Activated CD8-positive, alpha-beta memory T cell treated with anti-CD3 and anti-CD28 coated beads for 4 hours (primary cell): ENCODE measurements at places on chromosomes 2 and 18.
A peak's percentile ranks its signal among the peaks of the same experiment; 100 is the strongest.

GRCh38 chr18:48413342-48413741, 4.2 kb upstream of the ZBTB7C start:
- DNase-seq, result no peak

GRCh38 chr2:16773080-16773713, 107.6 kb upstream of the CYRIA start:
- DNase-seq, result no peak

DNA sequence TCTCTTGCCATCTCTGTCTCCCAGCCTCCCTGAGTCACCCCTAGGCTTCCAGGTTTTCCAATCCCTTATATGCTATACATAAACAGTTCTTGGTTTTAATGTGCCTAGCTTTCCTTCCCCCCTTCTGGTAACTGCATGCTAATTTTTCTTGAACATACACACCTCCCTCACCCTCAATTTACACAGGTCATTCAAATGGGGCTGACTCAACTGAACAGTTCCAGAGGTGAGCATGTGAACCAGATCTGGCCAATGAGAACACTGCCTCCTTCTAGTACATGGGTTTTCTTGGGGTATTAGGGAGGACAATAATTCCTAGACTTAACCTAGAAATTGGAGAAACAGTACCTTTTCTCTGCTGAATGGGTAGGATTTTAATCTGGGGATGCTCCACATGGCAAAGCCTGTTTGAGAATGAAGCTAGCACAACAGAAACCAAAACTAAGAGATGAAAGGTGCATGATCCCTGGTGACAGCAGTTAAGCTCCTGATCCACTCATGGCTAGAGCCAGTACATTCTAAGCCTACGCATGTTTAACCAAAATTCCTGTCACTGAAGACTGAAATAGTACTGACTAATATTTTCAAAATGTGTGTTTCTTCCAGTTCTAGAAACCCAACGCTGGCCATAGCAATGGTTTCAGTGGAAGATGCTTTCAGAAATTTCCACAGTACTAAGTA, 11.8 kb downstream of the SLC25A12 start:
- DNase-seq, result no peak

DNA sequence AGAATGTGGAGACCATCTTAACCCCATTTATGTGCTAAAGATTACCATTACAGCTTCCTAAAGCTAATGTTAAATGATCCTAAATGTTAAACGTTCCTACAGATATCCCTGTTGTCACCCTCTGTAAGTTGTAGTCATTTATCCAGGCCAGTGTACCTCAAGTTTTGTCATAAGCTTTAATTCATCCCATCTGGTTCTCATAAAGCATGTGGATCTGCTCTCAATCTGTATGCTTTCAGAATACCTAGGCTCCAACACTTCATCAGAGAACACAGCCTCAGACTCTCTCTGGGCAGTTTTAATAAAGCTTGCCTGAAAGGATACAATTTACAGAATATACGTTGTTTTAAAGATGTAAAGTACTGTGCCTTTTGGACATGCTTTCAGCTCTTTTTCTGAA, 4.2 kb upstream of the CCDC178 start:
- DNase-seq, result no peak

GRCh38 chr2:118363604-118364003, 275.3 kb downstream of the INSIG2 start:
- no peak for DNase-seq

DNA sequence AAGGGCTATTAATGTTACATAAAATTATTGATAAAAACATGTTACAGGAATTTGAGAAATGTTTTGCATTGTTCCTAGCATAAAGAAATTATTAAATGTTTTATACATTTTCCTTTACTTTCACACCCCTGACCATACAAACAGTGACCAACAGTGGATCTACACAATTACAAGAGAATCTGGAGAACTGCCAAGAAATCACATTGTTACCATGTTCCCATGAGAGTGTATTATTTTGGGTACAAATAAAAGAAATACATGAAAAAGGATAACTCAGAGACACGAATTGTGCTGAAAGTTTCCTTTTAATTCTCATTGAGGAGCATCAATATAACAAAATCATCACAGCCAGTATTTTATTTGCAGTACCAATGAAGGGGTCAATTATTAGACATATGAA, 150.1 kb downstream of the WDPCP start:
- DNase-seq, result no peak

DNA sequence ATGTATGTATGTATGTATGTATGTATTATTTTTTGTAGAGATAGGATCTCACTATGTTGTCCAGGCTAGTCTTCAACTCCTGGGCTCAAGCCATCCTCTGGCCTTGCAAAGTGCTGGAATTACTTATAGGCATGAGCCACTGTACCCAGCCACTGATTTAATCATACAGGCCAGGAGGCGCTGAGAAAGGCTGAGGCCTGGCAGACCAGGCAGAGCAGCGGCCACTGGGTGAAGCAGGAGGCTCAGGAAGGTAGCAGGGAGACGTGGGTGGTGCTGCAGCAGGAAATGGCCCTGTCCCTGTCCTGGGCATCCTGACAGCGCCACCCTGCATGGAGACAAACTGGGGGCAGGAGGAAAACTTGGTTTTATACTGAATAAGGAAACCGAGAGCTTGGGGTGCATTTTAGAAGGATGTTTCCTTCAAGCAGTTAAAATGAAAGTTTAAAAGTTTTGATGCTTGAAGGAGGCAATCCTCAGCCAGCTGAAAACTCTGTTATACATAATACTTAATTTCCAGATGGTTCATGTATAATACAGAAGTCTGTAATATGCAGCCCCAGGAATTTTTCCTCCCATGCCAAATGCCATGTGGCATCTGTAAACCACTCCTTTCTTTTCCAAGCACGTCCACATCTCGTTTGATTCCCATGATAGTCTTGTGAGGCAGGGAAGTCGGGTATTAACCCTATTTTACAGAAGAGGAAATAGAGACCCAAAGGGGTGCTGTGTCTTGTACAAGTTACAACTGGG, 182.4 kb downstream of the CELF4 start:
- no peak for DNase-seq

GRCh38 chr2:38500283-38500634, 102.5 kb downstream of the HNRNPLL start:
- no peak for DNase-seq

DNA sequence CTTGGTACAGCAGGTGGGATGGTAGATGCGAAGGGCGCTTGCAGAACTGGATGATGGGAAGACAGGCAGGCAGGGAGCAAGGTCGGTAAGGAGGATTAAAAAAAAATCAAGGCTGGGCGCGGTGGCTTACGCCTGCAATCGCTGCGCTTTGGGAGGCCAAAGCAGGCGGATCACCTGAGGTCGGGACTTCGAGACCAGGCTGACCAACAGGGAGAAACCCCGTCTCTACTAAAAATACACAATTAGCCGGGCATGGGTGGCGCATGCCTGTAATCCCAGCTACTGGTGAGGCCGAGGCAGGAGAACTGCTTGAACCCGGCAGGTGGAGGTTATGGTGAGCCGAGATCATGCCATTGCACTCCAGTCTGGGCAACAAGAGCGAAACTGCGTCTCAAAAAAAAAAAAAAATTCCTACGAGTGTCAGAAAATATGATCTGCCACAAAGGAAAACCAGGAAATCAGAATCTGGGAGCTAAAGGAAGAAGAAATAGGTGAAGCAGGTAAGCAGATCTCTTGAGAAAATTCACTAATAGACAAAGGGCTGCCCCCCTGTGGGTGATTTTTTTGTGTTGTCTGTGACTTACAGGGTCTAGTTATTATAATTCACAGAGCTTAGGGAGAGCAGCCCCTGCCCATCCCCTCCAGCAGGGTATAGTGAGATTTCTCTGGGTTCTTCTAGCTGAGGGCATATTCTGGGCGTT, 46.2 kb downstream of the C2orf42 start:
- DNase-seq, result no peak

DNA sequence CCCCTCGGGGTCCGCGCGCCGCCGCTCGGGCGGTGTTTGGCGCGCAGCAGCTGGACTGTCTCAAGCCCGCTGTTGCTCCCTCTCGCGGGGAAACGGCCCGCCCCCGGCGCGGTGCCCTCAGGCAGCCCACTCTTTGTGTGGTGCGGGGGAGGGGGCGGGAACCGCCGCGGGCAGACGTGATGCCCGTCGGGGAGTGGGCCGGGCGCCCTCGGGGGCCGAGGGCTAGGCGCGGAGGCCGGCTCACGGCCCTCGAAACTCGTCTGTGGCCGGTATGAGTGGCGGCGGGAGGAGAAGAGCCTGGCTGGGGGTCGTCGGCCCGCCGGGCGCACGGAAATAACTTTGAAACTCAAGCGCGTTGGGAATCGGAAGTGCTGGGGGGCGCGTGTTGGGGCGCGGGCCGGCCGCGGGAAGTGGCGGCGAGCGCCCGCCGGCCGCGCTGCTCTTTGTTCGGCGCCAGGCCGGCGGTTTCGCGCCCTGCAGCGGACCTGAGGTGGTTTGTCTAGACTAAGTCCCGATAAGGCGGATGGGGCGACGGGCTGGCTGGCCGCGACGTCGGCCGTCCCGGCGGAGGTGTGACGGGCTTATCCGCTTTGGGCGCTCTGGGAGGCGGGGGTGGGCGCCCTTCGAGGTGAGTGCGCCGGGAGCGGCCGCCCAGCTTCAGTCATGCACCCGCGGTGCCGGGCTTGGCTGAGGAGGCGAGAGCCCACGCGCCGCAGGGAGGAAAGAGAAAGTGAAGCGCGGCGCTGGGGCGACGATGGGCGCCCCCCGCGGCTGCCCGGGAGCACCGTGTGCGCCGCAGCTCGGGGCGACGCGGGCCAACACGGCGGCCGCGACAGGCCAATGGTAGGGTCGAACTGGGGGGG, 679 bp downstream of the PTMA start:
- no peak for DNase-seq

GRCh38 chr2:42809819-42810120, 17.4 kb upstream of the HAAO start:
- peak; percentile 45 for DNase-seq

- DNase-seq, result no peak
Measured at GRCh38 chr2:38381381-38382143, 4.5 kb upstream of the ATL2 start.

DNA sequence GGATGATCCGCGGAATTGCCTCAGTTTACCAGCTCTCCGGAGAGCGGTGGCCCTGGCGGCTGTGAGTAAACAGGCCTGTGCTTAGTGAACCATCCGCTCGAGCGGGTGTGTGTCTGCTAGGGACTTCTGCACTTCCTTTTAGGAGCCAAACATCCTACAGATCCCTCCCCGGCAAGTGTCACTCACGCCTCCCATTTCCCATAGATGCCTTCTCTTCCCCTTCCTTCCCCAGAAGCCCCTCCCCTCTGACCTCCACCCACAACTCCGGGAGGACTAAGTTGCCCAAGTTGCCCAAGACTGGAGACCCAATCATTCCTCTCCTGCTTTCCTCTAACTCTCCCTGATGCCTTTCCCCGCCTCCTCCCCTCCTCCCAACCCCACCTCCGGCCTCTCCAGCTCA, 2.9 kb downstream of the C1QL2 start:
- DNase-seq, result no peak

- peak; percentile 16 for DNase-seq
Measured at GRCh38 chr2:147297820-147298219, 547.0 kb upstream of the ACVR2A start.
